Motor neuron (in vitro differentiated cells): ENCODE measurements at places on chromosomes 7 and 10.

GRCh38 chr10:20314431-20314830 lies 498.2 kb downstream of the PLXDC2 start:
- ATAC-seq = no peak

- ATAC-seq = peak; percentile 72
Measured at GRCh38 chr10:93073539-93074146, at the start of gene CYP26A1. Gene CYP26A1, plus strand, starts transcription at chr10:93073893. Its CDS starts 42 bp downstream, at chr10:93073935.

DNA sequence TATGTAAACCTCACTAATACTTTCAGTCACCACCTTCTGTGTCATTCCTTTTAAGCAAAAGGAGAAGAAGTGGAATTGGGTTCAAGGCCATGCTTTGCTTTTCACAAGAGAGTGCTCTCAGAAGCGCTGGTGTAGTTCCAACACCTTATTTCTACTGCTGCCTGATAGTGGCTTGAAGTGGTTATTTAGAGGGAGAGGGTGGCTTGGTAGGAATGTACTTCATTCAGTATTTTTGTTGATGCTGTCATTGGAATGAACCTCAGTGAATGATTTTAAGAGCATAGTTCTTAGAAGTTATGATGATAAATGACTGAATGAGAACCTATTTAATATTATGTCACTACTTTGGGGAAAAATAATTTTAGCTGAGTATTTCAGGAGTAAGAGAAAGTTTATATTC lies 396.7 kb downstream of the EXOC4 start:
- no peak for ATAC-seq

GRCh38 chr10:14039968-14040668 lies 290.6 kb downstream of the FRMD4A start:
- ATAC-seq = peak; percentile 42

DNA sequence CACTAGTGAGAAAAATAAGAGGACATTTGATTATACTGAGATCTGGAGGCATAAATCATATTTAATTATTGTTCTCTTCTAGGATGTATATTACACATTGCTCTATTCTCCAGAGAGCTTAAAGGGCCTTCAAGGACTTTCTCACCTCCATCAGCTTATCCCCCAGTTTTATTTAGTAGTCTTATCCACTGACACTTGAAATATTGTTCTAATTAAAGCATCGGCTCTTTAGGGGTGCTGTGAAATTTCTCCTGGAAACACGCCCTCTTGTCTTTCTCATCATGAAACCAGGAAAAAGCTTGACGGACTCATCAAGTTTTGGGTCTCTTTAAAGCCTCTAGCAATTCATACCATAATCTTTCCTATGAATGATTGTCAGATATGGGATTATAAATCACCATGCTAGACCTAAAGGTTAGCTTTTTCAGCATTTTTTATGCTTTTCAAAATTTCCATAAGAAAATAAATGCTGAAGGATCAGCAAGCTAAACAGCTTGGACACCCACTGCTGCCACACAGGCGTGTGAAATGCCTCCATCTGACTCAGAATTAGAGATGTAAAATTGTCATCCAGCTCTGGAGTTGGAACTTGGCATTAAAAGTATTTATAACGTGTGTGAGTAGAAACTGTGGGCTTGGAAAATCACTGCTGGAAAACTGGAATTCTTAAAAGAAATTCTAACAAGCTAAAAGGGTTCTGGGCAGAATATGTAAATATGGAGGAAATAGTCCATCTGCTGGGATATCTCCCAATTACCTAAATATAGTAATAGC lies 216.3 kb downstream of the CHRM2 start:
- no peak for ATAC-seq

DNA sequence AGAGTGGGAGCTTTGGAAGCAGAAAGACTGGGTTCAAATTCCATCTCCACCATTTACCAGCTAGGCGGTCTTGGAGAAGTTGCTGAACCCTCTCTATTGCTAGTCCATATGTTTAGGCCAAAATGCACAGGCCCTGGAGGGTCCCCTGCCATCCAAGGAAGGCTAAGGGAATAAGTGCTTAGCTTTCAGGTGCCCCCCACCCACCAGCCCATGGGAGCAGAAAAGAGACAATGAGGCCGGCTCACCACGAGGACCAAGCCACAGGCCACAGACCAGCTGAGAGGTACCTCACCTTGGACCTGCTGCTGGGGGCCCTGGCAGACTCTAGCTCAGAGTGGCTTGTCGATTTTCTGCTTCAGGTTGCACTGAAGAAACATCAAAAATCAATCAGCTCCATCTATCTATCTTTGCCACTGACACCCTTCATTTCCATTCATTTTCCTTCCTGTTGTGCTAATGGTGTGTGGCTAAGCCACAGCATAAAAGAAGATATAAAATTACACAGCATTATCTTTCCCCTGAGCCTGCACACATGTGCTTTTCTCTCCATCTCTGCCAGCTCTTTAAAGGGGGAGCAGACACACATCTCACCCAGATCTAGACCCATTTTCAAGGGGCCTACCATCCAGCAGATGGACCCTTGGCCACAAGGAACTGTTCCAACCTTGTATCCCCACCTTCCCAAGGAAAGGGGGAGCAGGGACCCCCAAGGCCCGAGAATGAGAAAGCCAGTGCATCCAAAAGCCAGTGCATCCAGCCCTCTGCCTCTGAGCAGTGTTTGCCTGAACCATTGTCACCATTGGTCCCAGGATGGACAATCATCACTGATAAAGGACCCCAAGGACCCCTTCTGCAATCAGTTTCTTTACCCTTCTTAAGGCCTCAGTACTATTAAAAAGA lies 65.4 kb downstream of the GRID1 start:
- ATAC-seq = no peak

DNA sequence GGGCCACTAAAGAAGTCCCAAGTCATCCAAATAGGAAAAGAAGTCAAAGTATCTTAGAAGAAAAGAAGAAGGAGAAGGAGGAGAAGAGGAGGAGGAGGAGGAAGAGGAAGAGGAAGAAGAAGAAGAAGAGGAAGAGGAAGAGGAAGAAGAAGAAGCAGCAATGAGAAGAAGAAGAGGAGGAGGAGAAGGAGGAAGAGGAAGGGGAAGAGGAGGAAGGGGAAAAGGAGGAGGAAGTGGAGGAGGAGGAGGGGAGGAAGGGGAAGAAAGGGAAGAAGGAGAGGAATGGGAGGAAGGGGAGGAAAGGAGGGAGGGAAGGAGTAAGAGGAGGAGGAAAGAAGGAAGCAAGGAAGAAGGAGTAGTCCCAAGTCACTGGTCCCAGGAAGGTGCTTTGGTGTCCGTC lies 21.7 kb upstream of the RADIL start:
- no peak for ATAC-seq

DNA sequence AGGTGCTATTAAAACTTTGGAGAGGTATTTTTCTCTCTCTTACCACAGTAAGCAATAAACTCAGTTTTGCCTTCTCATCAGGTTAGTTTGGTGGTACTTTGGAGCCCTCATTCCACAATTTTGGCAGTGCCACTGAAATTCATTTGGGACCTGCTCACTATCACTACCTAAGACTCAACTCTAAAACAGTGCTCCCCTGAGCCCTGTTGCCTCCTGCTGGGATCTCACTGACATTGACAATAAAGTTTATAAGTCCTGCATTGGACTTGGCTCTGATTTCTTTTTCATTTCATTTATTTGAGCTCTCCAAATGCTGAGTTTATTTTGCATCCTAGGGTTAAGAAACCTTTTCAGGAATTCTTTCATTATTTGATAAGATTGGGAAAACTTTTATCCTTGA lies 130.8 kb upstream of the HPS1 start:
- ATAC-seq = no peak

DNA sequence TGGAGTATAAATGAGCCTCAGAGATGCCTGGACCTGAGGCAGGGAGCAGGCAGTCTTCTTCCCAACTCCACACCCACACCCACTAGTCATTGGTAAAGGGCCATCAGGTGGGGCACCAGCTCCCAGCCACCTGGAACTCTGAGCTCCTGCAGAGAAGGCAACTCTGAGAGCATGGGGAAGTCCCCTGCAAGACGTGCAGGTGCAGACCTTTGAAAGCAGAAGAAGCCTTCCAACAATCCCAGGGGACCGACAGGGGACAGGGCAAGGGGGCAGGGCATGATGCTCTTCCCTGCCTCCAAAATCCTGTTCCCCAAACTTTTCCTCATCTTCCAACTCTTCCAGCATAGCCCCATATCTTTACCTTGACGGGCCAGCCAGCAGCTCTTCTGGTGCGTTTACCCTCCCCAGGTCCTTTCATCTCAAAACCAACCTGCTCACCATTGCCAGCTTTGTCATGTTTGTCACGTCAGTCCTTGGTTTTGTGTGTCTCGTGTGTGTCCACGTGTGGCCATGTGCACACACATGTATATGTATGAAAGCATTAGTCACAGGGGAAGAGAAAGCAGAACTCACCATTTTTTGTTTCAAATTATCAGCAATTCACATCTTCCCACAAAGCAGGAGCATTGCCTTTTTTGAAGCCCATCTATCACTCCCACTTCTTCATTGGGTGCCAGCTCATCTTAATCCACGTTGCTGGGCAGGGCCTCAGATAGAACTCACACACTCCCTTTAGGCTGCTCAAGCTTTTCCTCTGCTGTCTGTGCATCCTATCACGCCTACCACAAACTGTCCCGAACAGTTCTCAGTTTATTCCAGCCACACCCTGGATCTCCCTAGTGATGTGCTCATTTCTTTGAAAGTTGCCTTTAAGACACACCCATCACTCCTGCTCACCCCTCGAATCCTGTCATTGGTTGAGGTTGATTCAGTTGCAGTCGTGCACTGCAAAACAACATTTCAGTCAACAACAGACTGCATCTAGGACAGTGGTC lies 41.0 kb upstream of the AMPH start:
- ATAC-seq = no peak

DNA sequence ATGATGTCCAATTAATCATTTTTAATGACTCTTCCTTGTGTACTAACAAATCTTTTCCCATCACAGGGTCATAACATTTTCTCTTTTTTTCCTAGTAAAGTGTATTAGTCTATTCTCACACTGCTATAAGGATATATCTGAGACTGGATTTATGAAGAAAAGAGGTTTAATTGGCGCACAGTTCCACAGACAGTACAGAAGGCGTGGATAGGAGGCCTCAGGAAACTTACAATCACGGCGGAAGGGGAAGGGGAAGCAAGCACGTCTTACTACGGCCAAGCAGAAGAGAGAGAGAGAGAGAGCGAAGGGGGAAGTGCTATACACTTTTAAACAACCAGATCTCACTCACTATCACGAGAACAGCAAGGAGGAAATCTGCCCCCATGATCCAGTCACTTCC lies 359.4 kb upstream of the NFE2L3 start:
- ATAC-seq = no peak

DNA sequence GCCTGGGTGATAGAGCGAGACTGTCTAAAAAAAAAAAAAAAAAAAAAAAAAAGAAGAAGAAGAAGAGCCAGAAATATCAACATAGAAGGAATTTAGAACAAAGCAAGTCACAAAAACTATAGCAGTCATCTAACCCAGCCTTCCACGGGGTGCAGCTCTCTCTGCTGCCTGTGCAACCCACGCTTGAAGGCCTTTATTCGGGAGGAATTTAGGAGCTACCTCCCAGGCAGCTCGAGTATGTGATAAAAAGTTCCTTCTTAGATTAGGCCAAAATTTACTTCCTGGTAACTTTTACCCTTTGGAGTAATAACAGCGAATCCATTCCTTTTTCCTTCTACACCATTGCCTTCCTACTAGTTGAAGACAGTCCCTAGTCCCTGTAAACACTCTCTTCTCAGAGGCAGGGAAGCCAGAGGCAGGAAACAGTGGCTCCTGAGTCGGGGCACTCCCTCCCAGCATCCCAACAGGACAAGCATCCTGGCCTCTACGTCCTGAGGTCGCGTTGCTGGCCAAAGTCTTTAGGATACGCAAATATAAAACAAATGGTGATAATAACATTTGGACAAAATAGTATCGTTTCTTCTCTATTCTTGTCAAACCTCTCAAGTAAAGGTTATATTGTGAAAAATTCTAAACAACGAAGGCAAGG lies 109.3 kb upstream of the KMT2C start:
- ATAC-seq = no peak

- peak; percentile 17 for ATAC-seq
Measured at GRCh38 chr7:106774768-106775551, 90.1 kb upstream of the PIK3CG start.

GRCh38 chr7:92762851-92763250 lies 73.5 kb downstream of the CDK6 start:
- no peak for ATAC-seq

DNA sequence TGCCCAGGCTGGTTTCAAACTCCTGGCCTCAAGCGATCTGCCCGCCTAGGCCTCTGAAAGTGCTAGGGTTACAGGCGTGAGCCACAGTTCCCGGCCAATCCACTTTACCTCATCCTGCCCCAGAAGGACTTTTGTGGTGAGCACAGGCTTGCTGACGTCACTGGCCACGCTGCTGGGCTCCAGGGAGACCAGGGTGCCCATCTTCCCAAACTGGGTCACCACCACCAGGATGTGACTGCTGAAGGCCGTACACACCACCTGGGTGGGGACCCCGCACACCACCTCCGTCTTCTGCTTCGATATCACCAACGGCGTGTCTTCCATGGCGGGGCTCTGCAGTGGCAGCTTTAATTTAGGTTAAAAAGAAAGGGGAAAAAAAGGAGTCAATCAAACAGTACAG lies 816 bp downstream of the PSMG3 start:
- no peak for ATAC-seq

DNA sequence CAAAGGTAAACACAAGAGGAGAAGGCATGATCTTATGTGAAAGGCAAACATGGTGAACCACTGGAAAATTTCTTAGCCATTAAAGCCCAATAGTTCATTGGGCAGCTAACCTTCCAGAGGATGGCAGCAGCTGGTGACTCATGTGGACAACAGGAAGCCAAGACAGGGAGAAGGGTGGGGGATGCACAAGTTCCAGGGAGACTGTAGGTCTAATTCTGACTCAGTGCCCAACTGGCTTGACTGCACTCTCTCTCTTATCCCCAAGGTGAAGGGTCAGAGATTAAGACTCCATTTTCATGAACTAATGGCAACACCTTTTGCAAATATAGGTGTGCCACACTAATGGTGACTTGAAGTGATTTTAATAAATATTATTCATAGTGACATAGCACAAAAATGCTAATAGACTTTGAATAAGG lies 47.9 kb upstream of the SLC35B4 start:
- no peak for ATAC-seq

DNA sequence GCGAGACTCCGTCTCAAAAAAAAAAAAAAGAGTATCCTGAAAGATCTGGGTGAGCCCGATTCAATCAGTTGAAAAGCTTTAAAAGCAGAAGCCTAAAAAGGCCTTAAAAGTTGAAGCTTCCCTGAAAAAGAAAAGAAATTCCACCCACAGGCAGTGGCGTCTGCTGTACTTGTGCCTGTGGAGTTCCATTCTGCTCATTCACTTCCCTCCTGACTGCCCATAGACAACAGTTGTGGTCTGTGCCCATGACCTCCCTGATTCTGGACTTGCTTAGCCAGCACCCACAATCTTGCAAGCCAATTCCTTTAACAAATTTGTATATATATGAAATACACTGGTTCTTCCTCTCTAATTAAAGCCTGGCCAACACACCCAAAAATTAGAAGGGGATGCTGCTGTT lies 141.7 kb downstream of the DLG5 start:
- no peak for ATAC-seq
